ENCODE measurements at places on chromosomes 5 and 9. TPM values are rescaled to one million over a fixed set of nuclear protein-coding genes. Genes with fewer than 3 reads are reported as not detected.

Gene ARID3C
- 0.21 TPM for total RNA-seq

Gene SLC36A3
- total RNA-seq = not detected

Gene PCDHB13
- total RNA-seq = 0.08 TPM

Gene SPZ1
- total RNA-seq = not detected

Gene DRD1
- total RNA-seq = 0.13 TPM

Gene FCN2
- not detected for total RNA-seq

Gene ABO
- not detected for total RNA-seq

Gene C5
- 11.4 TPM for total RNA-seq

Gene NR2F1
- total RNA-seq = 4.3 TPM

Gene SAXO1
- not detected for total RNA-seq

Gene TIFAB
- not detected for total RNA-seq

Gene PCDHA1
- 0.29 TPM for total RNA-seq

Gene GABRB2
- not detected for total RNA-seq

Gene G3BP1
- 167 TPM for total RNA-seq

Gene GARIN3
- not detected for total RNA-seq

Gene MTAP
- total RNA-seq = 8.5 TPM

Gene LRRTM2
- total RNA-seq = not detected

Gene MEGF10
- not detected for total RNA-seq

Gene BTNL3
- total RNA-seq = not detected

Gene NEURL1B
- 8.5 TPM for total RNA-seq

Gene UBLCP1
- 33.5 TPM for total RNA-seq

Gene FOXI1
- not detected for total RNA-seq

Gene CATSPER3
- 0.22 TPM for total RNA-seq

Gene ANKRD31
- 0.05 TPM for total RNA-seq

Gene CAMK2A
- total RNA-seq = 0.71 TPM

Gene SLC34A1
- not detected for total RNA-seq

Gene IFNA2
- not detected for total RNA-seq

Gene SKIC3
- 24.5 TPM for total RNA-seq

Gene PAPPA
- 32.6 TPM for total RNA-seq

Gene RNF183
- total RNA-seq = not detected

Gene GABRA1
- total RNA-seq = not detected

Gene ZNF300
- total RNA-seq = 2.2 TPM

Gene AKNA
- total RNA-seq = 5.4 TPM

Gene GPR107
- total RNA-seq = 33.4 TPM

Gene CARTPT
- not detected for total RNA-seq

Gene TRIP13
- total RNA-seq = 70.6 TPM

Gene GRM6
- not detected for total RNA-seq

Gene INVS
- 11.2 TPM for total RNA-seq

Gene ADRA1B
- 20.4 TPM for total RNA-seq

Gene PCDHGA6
- 0.20 TPM for total RNA-seq

Gene SH3PXD2B
- 19.8 TPM for total RNA-seq

Gene PAEP
- 0.27 TPM for total RNA-seq

Gene TRIM7
- total RNA-seq = 29.9 TPM

Gene TMEM215
- not detected for total RNA-seq

Gene JAKMIP2
- not detected for total RNA-seq

Gene DDX31
- 24.9 TPM for total RNA-seq

Gene MED7
- 16.8 TPM for total RNA-seq

Gene FAM151B
- total RNA-seq = 1.6 TPM

Gene PCDHGA5
- total RNA-seq = 0.13 TPM

Gene ANXA1
- 1,032 TPM for total RNA-seq

Gene PFN3
- total RNA-seq = not detected

Gene ABCA2
- 22.8 TPM for total RNA-seq

Gene COL15A1
- 0.63 TPM for total RNA-seq

Gene IRX2
- total RNA-seq = 1.7 TPM

Gene STOML2
- total RNA-seq = 272 TPM

Gene F2RL1
- total RNA-seq = 262 TPM

Gene MLLT3
- total RNA-seq = 16.2 TPM

Gene FYB1
- total RNA-seq = 9.0 TPM

Measured in A549 treated with Hydrocortisone at 1 μM for 4 hours (cell line).